ENCODE measurements at places on chromosomes 2 and 18.

DNA sequence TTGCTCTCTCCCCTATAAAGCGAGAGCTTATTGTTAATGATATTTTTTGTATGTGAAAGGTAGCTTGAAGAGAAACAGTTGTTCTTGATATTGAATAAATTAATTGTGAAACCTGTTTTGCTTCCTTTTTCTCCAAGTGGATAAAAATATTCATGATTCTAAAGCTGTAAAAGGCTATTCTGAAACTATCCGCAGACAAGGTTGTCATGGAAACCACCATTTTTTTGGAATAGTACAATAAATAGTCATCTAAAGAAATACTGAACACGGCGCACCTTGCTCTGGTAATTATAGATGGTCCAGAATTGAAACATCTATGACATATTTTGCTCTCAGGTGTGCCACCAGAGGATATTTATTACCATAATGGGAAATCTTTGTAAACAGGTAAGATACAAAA is 1103.0 kb upstream of the SLC39A10 start:
- DNase-seq, result no peak

- DNase-seq, result no peak
These were observed 329.2 kb downstream of the GULP1 start for GRCh38 chr2:188620916-188621315.

GRCh38 chr2:88210132-88211002 is 40.2 kb downstream of the THNSL2 start:
- DNase-seq, result no peak

- peak; percentile 28 for DNase-seq
These were observed 220.4 kb downstream of the ZNF516 start for GRCh38 chr18:76274468-76275289.

DNA sequence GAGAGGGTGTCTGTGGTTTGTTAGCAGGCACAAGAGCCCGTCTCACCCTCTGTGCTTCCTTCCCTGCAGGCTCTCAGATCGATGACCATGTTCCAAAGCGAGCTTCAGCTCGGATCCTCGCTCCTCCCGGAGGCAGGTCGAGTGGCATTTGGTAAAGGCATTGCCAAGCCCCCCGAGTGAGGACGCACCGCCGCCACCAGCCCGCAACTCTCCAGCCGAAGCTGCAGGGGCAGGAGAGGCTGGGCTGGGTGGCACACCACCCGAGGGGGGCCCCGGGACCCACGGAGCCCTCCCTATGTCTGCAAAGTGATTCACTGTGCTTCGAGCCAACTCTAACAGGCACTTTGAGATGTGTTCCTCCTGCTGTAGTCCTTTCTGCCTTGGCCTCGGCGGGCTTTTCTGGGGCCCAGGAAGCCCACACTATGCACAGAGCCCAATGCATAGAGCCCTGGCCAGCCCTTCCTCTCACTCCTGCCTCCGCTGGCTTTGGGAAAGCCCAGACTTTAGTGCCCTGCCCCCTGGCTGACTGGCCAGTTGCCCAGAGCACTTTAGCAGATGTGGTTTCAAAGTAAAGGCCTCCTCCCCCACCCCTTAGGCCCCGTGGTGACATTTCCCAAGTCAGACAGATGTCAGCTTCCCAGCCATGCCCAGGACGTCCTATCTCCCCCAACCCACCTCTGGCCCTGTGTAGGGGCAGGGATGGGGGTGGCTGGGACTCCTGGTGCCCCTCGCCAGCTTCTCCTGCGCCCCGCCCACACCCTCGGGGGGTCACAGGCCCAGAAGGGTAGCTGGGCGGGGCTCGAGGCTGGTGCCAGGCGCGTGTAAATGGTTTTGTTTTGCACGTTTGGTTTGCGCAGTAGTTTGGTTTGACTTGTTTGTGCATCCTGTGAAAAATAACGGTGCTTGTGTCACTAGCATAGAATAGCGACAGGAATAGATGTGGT is 23.3 kb upstream of the MAPRE3 start:
- DNase-seq, result peak; percentile 52

- DNase-seq, result no peak
These were observed 539.8 kb upstream of the RAB6C start for GRCh38 chr2:129439406-129440302.

DNA sequence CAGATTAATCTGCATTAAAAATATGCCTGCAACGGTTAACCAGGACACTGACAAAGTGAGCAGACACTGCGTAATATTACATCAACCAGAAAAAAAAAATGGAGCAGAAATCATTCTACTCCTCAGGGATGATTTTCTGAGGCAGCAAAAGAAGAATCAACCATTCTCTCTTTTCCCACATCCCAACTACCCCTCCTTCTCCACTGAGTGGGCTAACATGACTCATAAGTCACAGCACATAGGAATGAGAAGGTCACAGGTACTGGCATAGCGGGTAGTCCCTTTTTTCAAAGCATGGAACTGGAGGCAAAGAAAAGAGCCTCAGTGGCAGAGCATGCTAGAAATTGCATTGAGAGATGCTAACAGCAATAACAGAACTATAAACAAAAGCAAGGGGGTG is 54.3 kb upstream of the TSPYL6 start:
- DNase-seq, result no peak

DNA sequence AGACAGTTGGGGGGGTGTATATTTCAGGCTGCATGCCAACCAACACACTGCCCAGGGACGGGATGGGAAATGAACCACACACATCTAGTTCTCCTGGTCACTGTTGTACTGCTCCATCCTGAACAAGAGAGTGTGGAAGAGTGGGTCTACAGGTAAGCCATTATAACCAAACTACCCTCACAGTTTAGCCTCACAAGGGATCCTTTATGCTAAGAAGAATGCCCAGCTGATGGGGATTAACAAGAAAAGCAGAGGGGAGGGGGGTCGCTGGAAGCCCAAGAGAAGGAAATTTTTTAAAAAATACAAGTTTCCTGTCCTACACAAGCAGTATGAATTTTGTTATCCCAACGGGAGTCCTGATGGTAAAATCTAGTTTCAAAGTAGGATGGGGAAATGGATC is 16.1 kb downstream of the SPRED2 start:
- no peak for DNase-seq

DNA sequence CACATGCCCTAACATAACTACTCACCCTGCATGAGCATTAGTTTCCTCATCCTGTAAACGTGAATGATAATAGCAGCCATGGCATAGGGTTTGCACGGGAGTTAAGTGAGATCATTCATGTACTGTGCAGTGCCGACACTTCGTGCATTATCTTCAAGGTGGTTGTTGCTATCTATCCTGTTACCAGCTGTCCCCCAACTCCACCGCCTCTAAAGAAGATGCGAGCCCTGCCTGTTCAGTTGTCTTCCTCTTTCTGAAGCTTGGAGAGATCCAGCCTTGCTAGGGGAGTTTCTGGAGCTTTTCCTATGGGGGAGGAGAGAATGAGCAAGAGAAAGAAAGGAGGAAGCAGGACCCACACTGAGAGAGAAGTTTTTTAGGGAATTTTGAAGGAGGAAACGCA is 34.4 kb downstream of the YPEL5 start:
- no peak for DNase-seq

DNA sequence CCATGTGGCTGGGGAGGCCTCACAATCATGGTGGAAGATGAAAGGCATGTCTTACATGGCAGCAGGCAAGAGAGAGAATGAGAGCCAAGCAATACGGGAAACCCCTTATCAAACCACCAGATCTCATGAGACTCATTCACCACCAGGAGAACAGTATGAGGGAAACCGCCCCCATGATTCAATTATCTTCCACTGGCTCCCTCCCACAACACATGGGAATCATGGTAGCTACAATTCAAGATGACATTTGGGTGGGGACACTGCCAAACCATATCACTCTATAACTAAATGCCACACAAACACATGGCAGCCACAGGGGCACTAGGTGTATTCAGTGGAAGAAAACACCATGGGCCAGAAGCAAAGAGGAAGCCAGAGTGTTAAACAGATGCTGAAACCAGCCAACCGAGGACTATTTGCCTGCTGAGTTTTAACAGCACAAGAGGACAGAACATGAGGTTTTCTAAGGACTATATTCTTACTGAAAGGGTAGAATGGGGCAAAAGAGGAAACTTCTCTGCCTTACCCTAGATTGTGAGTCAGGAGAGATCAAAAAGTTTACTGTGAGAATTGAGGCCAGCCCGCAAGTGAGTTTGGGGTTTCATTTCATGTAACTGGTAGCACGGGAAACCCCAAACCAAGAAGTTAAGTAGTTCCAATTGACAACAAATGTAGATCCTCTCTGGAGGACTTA is 49.2 kb downstream of the SIGLEC15 start:
- no peak for DNase-seq

DNA sequence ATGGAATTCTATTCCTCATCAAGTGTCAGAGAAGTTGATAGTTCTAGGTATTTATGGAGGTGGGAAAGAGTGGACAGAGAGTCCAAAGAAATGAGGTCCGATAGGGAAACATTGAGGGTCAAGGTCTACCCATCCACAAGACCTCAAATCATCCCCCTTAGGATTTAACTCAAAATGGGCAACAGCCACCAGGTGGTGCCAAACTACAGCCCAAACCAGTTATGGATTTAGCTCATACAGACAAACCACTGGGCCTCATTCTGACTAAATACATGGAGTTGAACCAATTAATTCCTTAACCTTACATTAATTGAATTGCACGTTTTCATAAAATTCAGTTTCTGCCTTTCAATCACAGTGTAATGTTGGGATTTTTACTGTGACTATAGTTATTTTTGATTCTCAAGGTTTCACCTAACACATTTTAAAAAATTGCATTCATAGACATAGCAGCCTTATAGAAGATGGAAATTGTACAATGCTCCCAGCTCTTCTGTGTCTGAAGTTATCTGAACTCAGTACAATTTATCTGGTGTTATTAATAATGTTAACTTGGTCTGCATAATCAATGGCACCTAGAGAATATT is 98.2 kb upstream of the HNMT start:
- peak; percentile 25 for DNase-seq

DNA sequence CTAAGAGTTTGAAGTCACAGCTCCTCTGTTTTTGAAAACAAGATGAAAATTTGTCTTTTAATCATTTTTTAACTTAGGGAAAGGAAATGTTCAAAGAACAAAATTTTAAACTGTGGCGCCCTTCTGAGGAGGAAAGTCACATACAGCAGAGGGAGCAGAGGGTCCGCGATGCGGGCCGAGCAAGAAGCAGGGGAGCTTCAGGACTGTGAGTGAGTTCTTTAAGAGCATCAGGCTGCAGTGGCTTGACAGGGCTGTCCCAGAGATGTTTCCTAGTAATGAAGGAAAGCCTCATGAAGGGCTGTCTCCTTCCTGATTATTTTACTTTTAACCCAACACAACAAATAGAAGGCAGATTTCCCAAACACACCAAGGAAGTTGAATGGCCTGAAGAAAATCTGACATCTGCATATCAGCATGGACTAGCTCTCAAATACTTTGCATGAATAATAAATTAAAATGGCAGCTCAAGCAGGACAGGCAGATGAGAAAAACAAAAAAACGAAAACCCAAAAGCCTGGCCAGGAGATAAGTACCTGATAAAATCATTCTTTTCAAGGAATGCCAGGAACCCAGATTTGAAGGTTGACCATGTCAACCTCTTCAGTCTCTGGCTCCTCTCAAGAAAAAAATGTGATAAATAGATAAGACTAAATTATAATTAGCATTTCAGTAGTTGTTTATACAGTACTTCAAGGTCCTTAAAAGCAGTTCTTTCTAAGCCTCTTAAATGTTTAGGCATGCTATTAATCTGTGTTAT is 60.8 kb downstream of the SLC40A1 start:
- DNase-seq, result no peak

Data from GM03348 (cell line).